Heart right ventricle (tissue), 16 donors: ENCODE measurements at places on chromosomes 12 and 14.

DNA sequence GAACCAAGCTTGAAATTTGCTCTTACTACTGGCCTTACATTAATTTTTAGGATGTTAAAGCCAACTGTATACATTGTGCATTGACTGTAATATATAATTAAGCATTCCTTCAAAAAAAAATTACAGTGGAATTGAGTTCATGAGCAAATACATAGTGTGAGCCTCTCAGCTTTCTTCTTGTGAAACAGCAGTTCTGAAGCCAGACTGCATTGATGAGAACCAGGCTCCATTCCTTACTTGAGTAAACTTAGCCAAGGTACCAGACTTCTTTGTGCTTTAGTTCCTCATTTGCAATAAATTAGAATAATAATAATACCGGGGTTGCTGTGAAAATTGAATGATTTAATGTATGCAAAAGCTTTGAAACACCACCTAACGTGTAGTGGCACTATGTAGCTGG is 169.5 kb downstream of the ANO4 start:
- DNase-seq = no peak

GRCh38 chr12:98737322-98737712 is 92.2 kb downstream of the APAF1 start:
- DNase-seq = no peak

GRCh38 chr14:104117341-104118005 is 20.9 kb upstream of the KIF26A start:
- no peak for DNase-seq

DNA sequence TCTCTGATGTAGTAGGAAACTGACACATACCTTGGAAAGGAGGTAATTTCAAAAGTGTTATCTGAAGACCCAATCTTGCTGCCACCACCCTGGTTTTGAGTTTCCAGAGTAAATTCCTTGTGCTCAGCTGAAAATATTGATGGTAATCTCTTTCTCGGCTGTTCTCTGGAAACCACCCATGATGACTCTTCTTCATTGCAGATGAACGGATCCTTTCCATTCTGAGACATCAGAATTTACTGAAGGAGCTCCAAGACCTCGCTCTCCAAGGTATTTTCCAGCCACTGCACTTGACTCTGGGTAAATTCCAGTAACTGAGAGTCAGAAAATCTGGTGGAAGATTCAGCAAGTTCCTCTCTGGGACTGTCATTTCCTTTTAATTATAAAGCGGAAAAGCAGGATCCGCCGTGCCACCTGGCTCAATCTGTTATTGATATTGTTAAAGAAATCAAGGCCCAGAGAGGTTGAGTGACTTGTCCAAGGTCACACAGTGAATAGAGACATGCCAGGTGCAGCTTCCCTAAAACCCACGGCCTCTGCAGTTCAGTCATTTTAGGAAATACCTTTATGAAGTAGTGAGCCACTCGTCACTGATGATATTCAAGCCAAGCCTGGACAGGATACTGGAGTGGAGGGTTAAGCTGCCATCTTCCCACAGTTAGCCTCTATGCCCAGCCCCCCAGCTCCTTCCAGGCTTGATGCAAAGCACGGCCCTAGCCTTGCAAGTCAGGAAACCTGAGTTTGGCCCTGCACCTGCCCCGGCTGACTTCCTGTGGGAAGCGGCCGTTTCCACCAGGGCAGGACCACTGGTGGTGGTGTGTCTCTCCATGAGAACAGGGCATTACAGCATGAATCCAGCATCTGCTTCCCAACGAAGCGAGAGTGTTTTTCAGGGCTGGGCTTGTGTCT is 4.7 kb downstream of the CHGA start:
- DNase-seq = no peak

DNA sequence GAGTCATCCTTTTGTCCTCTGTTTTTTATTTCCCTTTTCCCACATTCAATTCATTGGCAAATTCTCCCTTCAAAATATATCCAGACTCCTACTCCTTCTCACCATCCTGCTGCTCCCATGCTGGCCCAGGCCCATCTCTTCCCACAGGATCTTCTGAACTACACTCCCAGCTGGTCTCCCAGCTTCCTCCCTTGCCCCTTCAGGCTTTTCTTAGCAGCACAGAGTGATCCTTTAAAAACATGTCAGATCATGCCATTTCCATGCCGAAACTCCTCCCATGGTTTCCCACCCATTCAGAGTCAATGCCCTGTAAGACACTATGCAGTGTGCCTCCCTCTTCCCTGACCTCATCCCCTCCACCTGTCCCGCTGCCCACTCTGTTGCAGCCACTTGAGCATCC is 2.4 kb upstream of the KRT84 start:
- no peak for DNase-seq

- no peak for DNase-seq
Observed at GRCh38 chr14:93706360-93706955, 81.8 kb downstream of the PRIMA1 start.

DNA sequence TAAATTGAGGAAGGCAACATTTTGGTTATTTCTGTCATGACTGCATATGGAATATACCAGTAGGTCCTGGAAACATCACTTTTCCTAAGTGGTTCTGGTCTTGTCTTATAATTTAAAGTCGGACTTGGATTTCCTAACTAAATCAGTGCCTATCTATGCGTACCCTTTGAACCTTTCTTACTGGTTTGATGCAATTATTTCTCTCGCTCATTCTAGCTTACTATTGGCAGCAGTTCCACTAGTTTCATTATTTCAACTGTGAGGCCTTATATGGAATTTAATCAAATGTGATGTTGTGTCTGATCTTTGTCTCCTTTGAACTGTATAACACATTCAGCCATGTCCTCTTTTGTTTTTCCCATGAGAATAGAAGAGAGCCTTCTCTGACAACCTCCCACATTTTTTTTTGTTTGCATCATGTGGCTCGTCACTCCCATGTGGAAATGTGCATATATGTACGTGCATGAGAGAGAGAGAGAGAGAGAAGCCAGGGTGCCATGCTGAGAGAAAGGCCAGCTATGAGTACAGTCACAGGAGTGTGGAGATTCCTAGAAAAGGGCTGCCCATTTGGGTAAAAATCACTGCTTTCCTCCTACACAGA is 48.0 kb downstream of the AKAP6 start:
- no peak for DNase-seq

DNA sequence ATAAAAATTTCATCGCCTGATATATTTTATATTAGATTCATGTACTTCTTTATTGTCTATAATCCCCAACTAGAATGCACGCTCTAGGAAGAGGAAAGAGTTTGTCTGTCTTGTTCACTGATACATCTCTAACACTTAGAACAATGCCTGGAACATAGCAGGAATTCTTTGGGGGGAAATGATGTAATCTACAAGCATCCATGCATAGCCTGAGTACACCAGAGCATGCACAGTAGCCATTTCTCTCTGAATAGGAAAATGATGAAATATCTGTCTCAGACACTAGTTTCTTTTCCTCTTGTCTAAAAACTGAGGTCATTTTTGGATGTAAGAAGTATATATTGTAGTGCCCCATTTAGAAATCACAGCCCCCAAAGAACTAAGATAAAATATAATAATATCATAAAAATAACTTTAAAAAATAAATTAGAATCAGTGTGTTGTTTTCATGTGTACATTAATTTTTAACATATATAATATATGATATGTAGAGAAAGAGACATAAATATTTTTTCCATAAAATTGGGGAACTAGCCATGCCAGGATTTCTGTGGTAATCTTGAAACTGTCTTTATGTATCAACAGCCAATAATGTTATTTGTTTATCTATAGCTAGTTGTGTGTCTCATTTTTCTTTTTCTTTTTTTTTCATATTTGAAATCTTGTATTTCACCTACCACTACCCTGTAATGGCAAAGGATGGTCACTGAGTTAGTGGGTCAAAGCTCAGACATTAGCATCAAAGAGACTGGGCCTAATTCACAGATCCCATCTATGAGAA is 155.6 kb upstream of the TMCC3 start:
- DNase-seq = no peak

DNA sequence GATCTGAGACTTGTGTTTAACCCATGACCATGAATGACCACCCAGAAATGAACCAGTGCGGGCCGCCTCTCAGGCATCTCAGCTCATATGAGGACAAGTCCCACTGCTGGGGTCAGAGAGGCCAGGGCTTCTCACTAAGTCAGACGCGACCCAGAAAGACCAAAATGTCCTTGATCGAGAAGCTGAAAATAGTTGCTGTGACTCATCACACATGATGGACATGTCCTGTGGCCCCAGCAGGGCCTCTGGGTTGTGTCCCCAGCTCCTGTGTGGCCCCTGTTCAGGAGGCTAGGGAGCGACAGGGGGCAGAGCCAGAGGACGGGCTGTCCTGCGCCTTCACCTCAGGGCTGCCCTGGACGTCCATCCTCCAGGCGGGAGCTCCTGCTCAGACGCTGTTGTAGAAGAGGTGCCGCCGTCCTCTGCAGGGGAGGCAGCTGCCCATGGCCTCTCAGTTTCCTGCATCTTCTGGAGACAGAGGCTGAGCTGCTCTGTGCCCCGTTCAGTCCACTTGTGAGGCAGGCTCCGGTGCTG is 29.0 kb upstream of the FAM181A start:
- DNase-seq = no peak

- DNase-seq = no peak
Observed at GRCh38 chr12:96514328-96514727, 25.0 kb downstream of the CFAP54 start.

- DNase-seq = no peak
Observed at GRCh38 chr14:21056520-21057163, 980 bp upstream of the RNASE8 start.
